Activated T-helper 1 cell treated with Interleukin-2 at 50 U/mL for 16 hours (primary cell): ENCODE measurements at places on chromosomes 5 and 9.

DNA sequence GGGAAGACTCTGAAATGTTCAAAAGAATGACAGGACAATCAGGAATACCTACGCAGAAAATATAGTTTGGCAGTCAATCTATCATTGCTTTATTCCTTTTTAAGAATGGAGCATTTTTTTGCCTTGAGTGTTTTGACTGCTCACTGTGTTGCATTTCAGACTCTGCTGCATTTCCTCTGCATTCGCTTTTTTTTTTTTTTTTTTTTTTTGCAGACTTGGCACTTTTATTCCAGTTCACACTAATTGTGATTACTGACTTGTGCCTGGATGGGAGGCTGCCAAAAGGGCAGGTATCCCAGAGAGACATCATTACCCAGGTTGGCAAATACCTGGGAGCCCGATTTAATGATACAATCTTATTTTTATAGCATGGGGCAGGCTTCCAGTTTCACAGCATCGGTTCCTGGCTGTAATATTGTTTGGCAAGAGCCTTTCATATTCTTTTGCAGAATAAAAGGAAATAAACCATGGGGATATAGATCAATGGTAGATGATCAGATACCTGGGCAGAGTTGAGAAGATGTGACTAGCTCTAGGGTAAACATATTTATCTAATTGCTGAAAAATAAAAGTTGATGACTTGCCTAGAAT is 1132.6 kb downstream of the MAT2B start:
- DNase-seq: no peak

GRCh38 chr9:95336281-95336680 is 18.8 kb upstream of the FANCC start:
- DNase-seq: no peak

- DNase-seq: no peak
These were observed 618.3 kb upstream of the CLINT1 start for GRCh38 chr5:158477214-158477613.

GRCh38 chr9:108525186-108525585 is 330.6 kb downstream of the ACTL7B start:
- no peak for DNase-seq

DNA sequence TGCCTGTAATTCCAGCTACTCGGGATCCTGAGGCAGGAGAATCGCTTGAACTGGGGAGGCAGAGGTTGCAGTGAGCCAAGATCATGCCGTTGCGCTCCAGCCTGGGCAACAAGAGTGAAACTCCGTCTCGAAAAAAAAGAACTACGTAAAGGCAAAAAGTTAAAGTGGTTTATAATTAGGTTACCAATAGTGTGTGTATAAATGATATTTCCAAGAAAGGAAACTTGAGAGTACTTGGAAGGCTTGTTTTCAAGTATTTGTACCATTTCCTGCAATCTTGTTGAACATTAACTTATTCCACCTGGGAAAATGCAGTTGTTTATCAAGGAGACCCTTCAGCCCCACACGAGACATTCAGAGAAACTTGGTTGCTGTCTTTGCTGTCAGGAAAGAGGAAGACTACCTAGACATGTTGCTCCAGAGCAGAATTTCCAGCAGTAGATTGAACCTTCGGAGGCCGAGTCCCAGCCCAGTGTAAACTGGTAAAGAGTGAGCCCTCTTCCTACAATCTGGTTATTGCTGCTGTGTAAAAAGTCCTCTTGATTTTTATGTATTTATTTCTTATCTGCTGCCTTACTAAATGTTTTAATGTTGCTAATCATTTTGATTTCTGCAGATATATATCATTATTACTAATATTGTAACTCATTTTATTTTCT is 30.1 kb downstream of the STXBP1 start:
- DNase-seq: no peak

GRCh38 chr5:139667730-139668063 is 19.5 kb downstream of the CXXC5 start:
- DNase-seq: no peak

DNA sequence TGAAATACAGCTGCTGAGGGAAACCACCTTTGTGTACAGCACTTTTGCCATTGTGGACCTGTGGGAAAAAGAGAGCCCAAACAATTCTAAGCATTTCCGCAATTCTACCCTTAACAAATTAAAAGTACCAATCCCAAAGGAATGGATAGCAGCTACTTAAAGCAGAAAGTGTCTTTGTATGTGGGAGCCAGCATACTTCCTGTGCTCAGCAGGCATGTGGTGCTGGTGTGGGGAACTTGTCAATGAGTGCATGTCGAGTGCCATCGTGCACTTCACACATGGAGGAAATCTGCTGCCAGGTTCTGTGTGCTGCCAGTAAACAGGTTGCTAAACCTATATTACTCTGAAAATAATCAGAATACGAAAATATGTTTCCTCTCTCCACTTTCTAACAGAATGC is 399.0 kb downstream of the LRRC70 start:
- no peak for DNase-seq

- no peak for DNase-seq
These were observed 46.5 kb downstream of the NKD2 start for GRCh38 chr5:1054799-1055775.

DNA sequence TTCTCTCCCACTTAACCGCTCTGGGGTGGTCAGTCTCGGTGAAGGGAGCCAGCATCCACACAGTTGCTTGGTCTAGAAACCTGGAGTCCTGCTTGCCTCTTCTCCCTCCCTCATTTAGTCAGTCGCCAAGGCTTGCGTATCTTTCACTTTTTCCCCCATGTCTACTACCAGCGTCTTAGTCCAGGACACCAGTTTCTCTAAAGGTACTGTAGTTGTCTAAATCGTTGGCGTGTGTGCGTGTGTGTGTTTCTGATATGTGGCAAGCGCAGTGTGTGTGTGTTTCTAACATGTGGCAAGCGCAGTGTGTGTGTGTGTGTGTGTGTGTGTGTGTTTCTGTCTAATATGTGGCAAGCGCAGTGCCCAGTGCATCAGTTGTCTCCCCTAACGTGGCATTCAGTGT is 641 bp downstream of the ATP6V1G1 start:
- no peak for DNase-seq

GRCh38 chr9:90038763-90039162 is 434.0 kb downstream of the GADD45G start:
- no peak for DNase-seq

DNA sequence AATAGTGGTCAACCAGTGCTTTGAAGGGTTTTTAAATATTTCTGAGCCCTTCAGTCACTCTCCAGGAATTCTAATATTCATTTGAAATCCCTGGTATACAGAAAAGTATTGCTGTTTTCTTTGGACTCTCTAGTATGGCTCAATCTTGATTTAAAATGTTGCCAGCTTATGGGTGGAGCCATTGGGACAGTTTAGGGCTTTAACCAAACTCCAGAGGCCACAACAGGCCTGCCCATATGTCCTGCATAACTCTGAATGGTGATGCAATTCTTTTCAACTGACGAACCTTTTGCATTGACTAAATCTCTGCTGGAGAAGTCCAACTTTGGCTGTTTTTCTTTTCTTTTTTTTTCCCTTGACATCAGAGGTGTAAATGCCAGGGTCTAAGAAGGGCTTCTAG is 10.3 kb upstream of the ANKHD1 start:
- DNase-seq: no peak

- no peak for DNase-seq
These were observed 3.3 kb upstream of the IRX1 start for GRCh38 chr5:3592298-3592697.

GRCh38 chr5:51632793-51633192 is 249.5 kb downstream of the ISL1 start:
- no peak for DNase-seq
